ENCODE measurements at places on chromosomes 2 and 18.

DNA sequence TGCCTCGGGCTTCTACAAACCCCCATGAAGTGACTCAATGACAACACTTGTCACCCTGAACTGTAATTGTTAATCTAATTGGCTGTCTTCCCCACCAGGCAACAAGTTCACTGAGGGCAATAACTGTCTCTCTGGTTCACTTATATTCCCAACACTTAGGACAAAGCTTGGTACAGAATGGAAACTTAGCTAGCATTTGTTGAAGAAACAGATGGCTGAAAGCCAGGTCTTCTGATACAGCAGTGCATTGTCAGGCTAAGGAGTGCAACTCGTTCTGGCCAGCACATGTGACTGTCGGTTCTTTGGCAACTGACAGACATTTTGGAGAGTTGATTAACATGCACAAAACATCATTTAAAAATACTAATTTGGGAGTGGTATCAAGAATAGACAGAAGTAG is 14.6 kb upstream of the DNAJC27 start:
- DNase-seq, result no peak

GRCh38 chr2:64601785-64602391 is 51.8 kb downstream of the SERTAD2 start:
- DNase-seq, result no peak

DNA sequence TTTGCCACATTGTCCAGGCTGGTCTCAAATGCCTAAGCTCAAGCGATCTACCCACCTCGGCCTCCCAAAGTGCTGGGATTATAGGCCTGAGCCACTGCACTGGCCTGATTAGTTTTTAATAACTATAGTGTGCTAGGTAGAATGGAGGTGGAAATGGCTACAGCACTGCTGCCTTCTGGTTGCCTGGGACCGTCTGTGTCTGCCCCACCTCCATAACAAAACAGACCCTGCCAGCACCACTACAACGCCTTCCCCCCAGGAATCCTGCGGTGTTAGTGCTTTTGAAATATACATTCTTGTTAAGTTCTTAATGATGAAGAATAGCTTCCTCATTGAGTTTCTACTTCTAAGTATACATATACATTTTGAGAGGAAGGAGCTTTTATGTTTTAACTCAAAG is 148.2 kb upstream of the ITGA6 start:
- no peak for DNase-seq

- DNase-seq, result no peak
Observed at GRCh38 chr2:24632172-24632571, 141.1 kb downstream of the NCOA1 start.

GRCh38 chr18:54004828-54005227 is 219.6 kb downstream of the MBD2 start:
- DNase-seq, result no peak

DNA sequence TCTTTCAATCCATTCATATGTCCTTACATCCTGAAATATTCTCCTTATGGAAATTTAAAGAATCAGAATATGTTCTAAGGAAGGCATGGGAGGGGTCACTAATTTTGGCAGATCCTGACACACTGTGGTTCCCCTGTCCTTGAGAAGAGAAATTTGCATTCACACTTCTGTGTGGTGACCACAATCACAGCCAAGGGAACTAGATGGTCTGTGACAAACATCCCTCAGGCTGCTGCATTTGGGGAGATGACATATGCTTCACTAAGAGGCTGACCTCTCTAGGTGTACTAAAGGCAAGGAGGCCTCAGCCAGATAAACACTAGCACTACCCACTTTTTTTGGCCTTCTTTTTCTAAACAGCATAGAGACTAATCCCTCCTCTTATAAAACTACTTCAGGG is 129.6 kb downstream of the MREG start:
- DNase-seq, result no peak

- no peak for DNase-seq
Observed at GRCh38 chr2:12110074-12110473, 363.6 kb downstream of the LPIN1 start.

DNA sequence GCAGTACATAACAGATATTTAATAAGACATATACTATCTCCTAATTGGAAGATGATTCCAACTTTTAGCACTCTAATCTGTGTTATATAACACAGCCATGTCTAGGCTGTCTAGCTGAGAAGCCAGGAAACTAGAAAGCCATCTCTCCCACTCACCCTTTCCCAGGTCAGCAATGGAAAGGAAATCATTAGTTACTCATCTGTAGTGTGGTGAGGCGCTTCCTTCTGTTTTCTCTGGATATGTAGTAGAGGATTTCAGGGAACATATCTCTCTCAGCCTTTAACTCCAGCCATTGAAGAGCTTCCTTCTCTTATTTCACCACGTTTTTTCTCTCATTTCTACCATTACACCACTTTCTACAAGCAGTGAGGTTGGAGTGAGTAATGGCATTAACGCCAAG is 19.4 kb downstream of the RBBP8 start:
- no peak for DNase-seq

- DNase-seq, result no peak
Observed at GRCh38 chr2:150421126-150421651, 66.3 kb downstream of the RND3 start.

DNA sequence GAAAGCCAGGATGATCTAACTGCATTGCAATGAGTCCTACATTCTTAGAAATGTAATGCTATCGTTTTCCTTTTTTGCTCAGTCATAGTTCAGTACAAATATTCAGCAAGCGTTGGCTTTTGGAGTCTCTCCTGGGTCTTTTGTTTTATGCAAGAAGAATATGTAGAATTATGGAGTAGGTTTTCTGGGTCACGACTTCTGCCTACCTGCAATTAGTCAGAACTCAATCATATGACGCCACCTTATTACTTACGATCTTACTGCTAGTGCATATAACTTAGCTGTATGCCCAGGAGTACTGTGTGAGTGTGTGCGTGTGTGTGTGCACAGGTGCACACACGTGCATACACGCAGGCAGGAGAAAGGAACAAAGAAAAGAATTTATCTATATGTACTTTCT is 640.2 kb downstream of the STK39 start:
- no peak for DNase-seq

DNA sequence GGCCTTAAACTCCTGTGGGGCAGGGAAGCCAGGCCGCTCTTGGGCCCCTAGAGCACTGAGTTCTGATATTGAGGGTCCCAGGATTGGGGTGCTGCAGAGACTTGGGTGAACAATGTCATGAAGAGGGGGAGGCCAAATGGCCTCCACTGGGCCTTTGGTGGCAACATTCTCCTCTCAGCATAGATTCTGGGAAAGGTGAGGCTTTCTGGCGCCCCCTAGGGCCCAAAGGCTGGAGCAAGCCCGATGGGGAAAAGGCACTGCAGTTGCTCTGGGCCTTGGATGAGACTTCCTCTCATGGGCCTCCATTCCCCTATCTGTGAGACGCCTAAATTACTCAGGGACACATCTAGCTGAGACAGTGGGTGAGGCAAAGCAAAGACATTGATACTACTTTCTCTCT is 84.8 kb downstream of the ACAA2 start:
- DNase-seq, result no peak

GRCh38 chr2:169012812-169013627 is 18.1 kb downstream of the ABCB11 start:
- DNase-seq, result no peak

GRCh38 chr2:233013027-233013461 is at the start of gene NGEF:
TSS of gene NGEF (minus strand) at chr2:233013256. CDS start at chr2:232974890, 38,366 bp downstream.
- no peak for DNase-seq

- no peak for DNase-seq
Observed at GRCh38 chr2:222670191-222671038, 1.0 kb upstream of the MOGAT1 start.

GRCh38 chr2:188450732-188451483 is 159.2 kb downstream of the GULP1 start:
- DNase-seq, result no peak

- DNase-seq, result no peak
Observed at GRCh38 chr18:45169610-45170009, 445.7 kb upstream of the SLC14A2 start.

- no peak for DNase-seq
Observed at GRCh38 chr2:202479090-202479489, 103.0 kb downstream of the BMPR2 start.

- DNase-seq, result no peak
Observed at GRCh38 chr2:58886009-58886408, 644.9 kb upstream of the FANCL start.

- no peak for DNase-seq
Observed at GRCh38 chr2:235575431-235575830, 81.6 kb downstream of the AGAP1 start.

GRCh38 chr2:240248721-240249422 is 108.4 kb upstream of the OTOS start:
- no peak for DNase-seq

DNA sequence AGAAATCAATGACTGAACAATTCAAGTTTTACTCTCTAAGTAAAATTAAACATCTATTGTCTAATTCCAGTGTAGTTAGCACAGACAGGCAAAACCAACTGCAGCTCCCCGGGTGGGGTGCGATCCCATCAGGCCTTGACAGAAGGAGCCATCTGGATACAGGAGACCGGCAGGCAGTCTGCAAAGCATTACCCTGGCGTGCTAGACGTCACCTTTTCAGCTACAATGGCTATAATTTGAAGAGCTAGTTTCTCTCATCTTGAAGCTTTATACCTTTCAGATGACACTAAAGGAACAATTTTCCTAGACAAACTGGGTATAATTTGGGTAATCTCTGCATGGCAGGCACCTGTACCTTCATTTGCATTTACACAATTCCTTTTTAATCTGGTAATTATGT is 761.5 kb upstream of the SOX11 start:
- DNase-seq, result no peak

- no peak for DNase-seq
Observed at GRCh38 chr2:121049131-121049530, 235.9 kb downstream of the TFCP2L1 start.

GRCh38 chr2:68110102-68110501 is 47.3 kb upstream of the C1D start:
- DNase-seq, result no peak

- DNase-seq, result no peak
Observed at GRCh38 chr2:88832311-88832991, 141.0 kb downstream of the RPIA start.

DNA sequence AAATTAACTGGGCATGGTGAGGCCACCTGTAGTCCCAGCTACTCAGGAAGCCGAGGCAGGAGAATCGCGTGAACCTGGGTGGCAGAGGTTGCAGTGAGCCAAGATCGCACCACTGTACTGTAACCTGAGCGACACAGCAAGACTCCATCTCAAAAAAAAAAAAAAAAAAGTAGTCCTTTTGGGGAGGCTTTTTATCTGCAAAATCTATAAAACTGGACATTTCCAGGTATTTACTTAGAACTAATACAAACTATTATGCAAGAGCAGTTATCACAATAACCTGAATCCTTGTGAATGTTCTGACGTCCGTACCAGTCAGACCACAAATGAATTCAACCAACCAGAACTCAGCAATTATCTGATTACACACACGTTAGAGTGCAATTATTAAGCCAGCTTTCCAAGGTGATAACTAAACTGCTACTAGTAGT is 8.8 kb upstream of the RAPH1 start:
- no peak for DNase-seq

DNA sequence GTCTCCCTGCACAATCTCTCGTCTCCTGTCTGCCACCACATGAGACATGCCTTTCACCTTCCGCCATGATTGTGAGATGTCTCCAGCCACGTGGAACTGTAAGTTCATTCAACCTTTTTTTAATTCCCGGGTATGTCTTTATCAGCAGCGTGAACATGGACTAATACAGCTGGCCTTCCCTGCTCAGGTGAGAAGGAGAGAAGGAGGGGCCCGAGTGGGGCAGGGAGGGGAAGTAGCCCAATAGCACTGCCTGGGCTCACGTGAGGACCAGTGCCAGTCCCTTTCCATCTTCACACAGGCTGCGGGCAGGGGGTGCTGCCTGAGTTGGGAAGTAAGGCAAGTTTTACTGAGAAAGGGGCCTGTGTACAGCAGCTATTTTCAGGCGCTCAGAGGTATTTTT is 70.7 kb downstream of the CYB5A start:
- DNase-seq, result no peak

DNA sequence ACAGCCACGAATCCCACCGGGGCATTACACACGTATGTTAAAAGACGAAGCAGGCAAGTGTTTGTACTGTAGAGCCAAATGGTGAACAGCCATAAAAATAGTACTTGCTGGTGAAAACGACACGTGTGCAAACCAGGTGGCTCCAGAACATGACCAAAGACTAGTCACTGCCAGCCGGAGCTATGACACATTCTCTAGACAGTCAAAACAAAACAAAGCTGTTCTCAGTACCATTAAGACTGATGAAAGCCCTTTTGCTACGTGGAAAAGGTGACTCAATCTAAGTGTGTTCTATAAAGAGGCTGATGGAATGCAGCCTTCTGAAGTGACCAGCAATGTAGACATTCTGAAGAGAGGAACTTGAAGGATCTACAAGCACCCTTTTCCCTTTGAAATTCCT is 367.7 kb upstream of the NETO1 start:
- DNase-seq, result no peak

- DNase-seq, result no peak
Observed at GRCh38 chr18:12428923-12429322, 21.2 kb downstream of the PRELID3A start.

DNA sequence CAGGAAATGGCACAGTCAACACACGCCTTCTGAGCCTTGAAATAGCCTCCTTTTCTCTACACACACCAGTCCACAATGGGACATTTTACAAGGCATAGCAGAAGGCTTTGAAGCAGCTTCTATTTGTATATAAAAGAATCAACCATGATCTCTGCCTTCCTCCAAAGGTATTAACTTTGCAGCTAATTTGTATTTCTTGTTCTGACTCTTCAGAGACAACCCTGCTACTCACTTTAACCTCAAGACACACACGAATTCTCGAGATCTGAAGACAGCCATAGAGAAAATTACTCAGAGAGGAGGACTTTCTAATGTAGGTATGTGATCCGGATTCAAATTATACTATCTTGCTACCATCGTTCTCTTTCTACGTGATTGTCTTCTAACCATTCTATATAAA is 104.6 kb downstream of the VIT start:
- no peak for DNase-seq

GRCh38 chr2:190301032-190301431 is 18.6 kb downstream of the HIBCH start:
- DNase-seq, result no peak

DNA sequence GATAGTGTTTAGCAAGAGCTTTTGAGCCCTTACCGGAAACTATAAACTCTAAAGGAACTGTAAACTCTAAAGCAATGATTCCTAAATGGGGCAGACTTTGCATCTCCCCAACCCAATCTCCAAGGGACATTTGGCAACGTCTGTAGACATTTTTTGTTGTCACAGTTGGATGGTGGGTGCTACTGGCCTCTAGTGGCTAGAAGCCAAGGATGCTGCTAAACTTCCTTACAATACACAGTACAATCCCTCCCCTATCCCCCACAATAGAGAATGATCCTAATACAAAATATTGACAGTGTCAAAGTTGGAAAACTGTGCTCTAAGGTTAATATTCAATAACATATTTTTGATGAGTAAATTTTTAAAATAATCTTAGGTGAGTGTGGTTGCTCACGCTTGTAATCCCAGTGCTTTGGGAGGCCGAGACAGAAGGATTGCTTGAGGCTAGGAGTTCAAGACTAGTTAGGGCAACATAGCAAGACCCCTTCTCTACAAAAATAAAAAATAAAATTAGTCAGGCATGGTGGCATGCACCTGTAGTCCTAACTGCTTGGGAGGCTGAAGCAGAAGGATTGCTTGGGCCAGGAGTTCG is 66.7 kb downstream of the PTPN4 start:
- no peak for DNase-seq
